Activated T-helper 9 cell treated with anti-CD3 and anti-CD28 coated beads, Interleukin-2, amount 50 U/mL, for 16 hours (primary cell): ENCODE measurements at places on chromosomes 1 and 21.

DNA sequence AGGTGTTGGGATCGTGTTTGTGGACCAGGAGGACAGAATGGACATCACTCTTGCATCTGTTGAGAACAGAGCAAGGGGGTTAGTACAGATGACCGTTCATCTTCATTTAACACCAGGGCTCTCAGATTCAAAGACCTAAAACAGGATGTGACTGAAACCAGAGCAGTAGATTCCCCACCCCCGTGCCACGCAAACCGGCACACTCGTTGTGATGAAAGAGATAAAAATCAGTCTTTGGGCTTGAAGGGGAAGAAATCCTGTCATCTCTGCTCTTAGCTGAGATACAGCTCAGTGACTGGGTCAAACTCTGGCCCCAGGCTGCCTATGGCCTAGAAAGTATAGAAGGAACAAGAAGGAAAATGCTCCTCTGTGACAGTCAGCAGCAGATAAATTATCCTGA is 146.2 kb upstream of the KRTAP19-8 start:
- DNase-seq = peak; percentile 49

GRCh38 chr1:145999321-146000024 is 3.1 kb upstream of the TXNIP start:
- DNase-seq = no peak

- no peak for DNase-seq
Observed at GRCh38 chr1:173202424-173203145, 4.5 kb downstream of the TNFSF4 start.

DNA sequence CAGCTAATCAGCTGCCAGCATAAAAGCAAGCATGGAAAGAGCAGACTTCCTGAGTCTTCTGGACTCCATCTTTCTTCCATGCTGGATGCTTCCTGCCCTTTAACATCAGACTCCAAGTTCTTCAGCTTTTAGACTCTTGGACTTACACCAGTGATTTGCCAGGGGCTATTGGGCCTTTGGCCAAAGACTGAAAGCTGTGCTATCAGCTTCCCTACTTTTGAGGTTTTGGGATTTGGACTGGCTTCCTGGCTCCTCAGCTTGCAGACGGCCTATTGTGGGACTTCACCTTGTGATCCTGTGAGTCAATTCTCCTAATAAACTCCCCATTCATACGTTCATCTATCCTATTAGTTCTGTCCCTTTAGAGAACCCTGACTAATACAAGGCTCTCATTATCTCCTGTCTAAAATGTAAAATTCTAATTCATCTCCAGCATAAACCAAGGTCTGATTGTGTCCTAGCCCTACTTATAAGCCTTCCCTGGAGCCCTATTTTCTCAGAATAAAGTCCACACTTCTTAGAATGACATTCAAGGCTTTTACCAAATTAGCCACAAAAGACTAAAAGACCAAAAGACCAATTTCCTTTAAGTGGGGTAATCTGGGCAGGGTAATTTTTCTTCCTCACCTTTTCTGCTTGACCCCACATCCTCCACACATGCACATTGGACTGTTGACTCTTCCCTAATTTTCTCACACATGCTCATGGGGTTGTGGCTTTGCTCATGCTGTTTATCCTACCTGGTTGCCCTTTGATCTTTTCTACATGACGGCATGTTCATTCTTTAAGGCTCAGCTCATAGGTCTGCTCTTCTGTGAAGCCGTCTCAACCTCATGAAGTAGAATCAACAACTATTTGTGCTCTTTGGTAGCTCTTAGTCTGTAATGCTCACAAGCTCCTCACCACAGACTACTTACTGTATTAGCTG is 18.1 kb upstream of the ENAH start:
- DNase-seq = no peak

DNA sequence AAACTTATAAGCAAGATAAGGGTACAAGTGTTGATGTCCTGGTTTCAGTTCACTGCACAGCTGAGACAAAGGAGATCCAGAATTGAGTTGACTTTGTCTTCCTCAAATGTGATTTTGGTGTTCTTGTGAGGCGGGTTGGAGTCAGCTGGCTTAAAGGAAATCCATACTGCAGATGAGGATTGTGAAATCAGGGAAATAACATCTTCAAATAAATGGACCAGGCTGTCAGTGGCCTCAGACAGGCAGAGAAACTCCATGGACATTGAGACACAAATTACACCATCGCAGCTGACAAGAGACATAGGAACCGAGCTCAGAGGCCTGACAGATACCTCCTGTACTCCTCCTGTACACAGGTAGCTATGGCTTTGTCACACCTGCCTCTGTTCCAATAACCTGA is 27.0 kb upstream of the REG4 start:
- no peak for DNase-seq

GRCh38 chr1:187267827-187268226 is 439.1 kb downstream of the PLA2G4A start:
- no peak for DNase-seq

DNA sequence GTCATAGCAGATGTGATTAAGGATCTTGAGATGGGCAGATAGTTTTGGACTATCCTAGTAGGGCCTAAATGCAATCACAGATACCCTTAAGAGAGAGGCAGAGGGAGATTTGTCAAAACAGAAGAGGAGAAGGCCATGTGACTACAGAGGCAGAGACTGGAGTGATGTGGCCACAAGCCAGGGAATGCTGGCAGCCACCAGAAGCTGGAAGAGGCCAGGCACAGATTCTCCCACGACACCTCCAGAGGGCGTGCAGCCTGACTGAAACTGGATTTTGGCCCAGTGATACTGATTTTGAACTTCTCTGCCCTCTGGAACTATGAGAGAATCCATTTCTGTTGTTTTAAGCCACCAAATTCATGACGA is 52.1 kb upstream of the EPS8L3 start:
- DNase-seq = no peak
